ENCODE measurements at places on chromosomes 11 and 22. TPM values are rescaled to one million over a fixed set of nuclear protein-coding genes. Genes with fewer than 3 reads are reported as not detected.

SMC1B gene
- polyA plus RNA-seq: 0.10 TPM

SMIM38 gene
- 0.64 TPM for polyA plus RNA-seq

CDC42BPG gene
- 3.1 TPM for polyA plus RNA-seq

FLRT1 gene
- 0.34 TPM for polyA plus RNA-seq

FIBIN gene
- 25.2 TPM for polyA plus RNA-seq

HDHD5 gene
- 46.4 TPM for polyA plus RNA-seq

OR51B4 gene
- not detected for polyA plus RNA-seq

MPZL2 gene
- 48.0 TPM for polyA plus RNA-seq

P2RY6 gene
- 8.9 TPM for polyA plus RNA-seq

DNA sequence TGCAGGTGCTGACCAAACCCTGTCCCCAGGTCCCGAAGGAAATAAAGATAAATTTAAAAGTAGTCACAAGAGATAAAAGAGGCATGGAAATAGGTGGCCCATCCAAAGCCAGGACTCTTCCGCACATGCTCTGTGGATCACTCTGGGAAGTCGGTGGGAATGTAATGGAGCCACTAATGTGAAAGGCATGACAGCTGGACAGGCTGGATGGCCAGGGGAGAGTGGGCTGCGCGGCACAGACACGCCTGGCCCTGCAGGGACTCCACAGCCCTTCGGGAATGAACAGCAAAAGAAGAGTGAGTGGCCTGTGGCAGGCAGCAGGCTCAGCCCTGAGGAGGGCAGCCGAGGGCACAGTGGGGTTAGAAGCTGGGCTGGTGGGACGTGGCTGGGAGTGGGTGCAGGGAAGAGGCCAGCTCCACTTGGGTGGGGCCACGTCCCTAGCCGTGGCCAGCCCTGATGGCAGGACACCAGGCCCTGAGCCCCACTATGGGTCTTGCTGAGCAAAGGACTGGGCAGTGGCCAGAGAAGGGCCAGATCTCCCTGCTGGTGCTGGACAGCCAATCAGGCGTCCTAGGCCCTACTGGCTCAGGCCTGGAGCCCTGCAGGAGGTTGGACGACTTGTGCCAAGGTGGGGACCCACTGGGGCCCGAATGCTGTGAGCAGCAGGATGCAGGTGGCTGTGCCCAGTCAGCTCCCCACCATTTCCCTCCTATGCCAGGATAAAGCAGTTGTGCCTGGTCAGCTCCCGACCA is 31.3 kb upstream of the GNB1L start:
- DNase-seq: no peak

- DNase-seq: no peak
Observed at GRCh38 chr11:116714902-116715301, 57.9 kb downstream of the BUD13 start.

DNA sequence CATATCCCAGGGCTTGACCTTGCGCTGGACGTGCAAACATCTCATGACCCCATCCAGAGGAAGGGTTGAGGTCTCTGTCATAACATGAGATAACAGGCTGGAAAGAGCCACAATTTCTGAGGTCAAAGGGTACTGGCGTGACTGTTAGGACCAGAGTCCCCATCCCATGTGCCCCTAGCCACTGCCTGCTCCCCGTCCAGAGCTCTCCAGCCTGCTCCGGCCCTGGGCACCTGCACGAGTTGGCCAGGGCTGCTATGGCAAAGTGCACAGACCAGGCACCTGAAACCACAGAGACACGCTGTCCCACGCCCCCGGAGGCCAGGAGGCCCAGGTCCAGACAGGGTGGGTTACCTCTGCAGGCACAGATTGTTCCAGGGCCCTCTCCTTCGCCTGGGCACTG is 58.9 kb downstream of the SHANK2 start:
- no peak for DNase-seq

DNA sequence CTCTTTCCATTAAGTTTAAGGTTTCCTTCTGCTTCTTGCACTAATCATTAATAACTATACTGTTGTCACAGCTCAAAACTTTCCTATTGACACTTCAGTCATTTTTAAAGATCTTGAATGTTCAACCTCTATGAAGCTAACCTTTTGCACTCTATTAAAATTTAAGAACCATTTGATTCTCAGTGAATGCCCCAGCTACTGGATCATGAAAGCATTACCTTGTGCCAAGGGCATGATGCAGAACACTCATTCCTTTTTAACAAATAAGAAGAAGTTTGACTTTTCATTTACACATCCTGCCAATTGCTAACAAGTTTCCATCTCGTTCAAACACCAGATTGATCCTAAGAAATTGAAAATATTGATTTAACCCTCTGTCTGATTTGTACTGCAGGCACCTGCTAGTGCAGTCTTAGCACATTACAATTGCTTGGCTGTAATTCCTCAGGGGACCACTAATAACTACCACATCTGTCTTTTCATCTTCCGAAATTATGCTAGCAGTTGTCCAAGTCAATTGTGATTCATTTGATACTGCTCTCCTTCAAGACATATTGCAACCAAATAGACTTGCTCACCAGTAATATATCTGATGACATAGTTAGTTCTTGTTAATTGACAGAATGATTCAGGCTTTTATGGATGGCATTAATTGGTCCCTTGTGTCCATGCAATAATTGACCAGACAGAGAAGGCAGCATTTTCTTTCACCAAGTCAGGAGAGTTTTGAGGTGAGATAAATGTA is 158.4 kb downstream of the TEAD1 start:
- DNase-seq: no peak

DNA sequence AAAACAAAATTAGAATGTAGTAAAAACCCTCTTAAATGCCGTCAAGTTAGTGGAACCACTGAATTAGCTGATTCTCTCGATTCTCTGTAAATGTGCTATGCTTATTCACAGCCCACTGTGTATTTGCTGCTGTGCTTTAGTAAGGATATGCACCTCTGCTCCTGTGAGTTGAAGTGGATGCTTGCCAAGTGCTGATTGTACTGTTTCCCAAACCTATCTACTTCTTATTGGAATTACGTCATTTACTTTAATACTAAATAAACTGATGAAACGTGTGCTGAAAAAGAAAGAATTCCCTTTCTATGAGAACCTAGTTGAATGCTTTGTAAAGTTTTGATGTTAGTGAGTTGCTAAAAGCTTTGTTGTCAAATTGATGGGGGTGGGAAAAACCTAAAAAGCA is 158.4 kb downstream of the LRRC4C start:
- DNase-seq: no peak

GRCh38 chr22:38110008-38110862 is at the start of gene BAIAP2L2:
Gene BAIAP2L2, minus strand, starts transcription at chr22:38110684. Its CDS starts 159 bp downstream, at chr22:38110525.
- peak; percentile 79 for DNase-seq

- peak; percentile 92 for DNase-seq
Observed at GRCh38 chr22:50342651-50343540, at the start of gene PPP6R2. Gene PPP6R2, plus strand, starts transcription at chr22:50343327. Its CDS starts 50,582 bp downstream, at chr22:50393909.

- DNase-seq: no peak
Observed at GRCh38 chr11:86365546-86365945, 9.1 kb upstream of the CCDC81 start.

DNA sequence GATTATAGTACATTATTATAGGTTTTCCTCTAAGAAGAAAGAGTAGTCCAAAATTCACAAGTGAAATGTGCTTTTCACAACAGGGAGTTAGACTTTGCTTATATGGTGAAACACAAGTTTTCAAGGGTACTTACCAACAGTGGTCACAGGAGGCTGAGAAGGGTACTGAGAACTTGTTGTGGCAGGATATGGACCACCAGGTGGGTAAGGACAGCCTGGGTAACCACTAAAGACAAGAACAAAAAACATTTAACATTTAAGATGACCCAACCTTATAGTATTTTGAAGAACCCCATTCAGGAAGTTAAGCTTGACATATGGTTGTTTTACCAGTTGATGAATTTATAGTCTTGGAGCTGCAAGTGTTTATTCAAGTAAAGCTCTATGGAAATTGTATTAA is 24.4 kb downstream of the TSG101 start:
- DNase-seq: no peak

- peak; percentile 72 for DNase-seq
Observed at GRCh38 chr11:75668451-75669297, at the start of gene MAP6. Gene MAP6, minus strand, starts transcription at chr11:75669038. Its CDS starts 669 bp downstream, at chr11:75668369.

GRCh38 chr11:1983601-1983961 is 14.1 kb downstream of the H19 start:
- DNase-seq: no peak

All from hepatocyte (in vitro differentiated cells).